GM18507 (cell line): ENCODE measurements at places on chromosomes 7 and 10.

GRCh38 chr7:131040467-131040932 lies 287.2 kb upstream of the MKLN1 start:
- no peak for DNase-seq

DNA sequence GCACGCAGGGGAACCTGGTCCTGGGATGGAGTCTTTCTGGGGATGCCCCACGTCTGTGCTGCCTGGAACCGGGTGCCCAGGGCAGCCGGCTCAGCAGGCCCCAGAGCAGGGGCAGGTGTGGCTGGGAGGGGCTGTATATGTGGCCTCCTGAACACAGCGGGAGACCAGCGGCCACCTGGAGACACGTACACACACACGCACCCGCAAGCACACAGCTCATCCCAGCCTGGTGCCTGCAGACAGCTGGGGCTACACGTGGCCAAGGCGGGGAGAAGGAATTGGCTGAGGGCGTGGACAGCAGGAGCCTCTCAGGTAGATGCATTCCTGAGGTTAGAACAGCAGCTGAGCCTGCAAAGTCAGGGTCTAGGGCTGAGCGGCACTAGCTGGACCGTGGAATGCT lies 14.0 kb downstream of the ADAM8 start:
- no peak for DNase-seq

DNA sequence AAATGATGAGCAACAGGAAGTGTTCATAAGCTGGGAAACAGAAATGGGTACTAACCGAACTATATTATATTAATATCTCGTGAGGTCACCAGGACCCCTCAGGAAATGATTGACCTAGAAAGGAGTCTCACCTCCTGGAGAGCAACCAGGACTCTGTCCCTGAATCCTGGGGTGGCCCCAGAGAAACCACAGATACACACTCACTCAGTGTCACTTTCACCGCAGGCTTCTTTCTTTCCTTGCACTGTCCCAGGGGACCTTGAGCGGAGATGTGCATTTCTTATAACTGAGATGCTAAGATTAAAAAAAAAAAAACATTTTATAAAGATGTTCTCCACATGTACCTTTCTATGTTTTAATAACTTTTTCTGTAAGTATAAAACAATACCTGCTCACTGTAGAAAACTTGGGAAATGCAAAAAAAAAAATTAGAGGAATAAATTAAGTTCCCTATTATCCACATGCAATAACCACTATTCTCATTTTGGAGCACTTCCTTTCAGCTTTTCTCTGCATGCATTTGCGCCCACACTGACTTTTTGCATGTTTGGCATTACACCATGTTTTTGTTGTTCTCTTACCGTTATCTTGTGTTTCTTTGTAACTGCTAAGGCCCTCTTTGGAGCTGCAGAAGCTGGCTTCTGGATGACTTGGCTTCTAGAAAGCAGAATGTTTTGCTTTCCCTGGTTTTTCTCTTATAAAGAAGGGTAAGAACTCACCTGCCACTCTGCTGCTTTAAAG lies 15.0 kb downstream of the NOD1 start:
- peak; percentile 40 for DNase-seq

DNA sequence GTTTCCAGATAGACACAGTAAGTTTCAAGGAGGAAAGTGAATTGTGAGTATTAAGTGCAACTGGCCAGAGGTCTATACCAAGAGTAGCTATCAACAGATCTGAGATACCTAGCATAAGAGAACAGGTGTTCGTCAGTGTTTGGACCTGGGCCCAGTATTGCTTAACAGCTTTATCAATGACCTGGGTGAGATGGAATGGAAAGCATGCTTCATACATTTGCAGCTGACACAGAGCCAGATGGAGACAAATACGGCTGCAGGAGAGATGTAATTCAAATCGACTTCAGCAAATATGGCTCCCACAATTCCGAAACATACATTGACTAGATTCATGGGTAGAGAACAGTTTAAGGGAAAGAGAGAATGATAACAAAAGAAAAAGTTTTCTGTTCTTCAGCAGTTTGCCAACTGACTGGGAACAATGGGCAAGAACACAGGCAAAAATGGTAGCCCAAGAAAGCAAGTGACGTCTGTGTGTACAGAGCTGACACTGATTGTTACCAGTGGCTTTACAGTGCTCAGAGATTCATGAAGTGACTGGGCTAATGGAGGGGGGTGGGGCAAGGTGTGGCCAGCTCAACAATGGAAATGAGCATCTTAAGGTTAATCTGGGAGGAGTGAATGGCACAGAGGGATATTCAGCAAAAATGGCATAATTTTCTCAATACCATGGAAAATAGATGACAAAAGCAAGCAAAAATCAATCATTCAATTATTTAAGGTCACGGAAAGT lies 28.0 kb upstream of the COBL start:
- no peak for DNase-seq

- DNase-seq, result no peak
These were observed 159.3 kb downstream of the MGMT start for GRCh38 chr10:129626309-129626708.

GRCh38 chr7:130823060-130823459 lies 89.1 kb upstream of the KLF14 start:
- no peak for DNase-seq

DNA sequence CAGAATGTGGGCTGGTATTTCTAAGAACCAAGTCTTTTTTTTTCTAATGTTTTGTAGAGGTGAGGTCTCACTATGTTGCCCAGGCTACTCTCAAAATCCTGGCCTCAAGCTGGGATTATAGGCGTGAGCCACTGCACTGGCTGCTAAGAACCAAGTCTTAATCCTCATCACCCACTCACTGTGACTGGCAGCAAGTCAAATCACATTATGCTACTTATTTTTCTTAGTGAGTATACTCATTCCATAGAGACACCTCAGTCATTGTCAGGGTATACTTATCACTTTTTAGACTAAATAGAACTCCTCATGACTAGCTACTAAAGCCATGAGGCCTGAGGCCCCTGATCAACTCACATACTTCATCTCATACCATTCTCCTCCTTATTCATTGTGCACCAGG lies 116.1 kb downstream of the STRA8 start:
- DNase-seq, result no peak

DNA sequence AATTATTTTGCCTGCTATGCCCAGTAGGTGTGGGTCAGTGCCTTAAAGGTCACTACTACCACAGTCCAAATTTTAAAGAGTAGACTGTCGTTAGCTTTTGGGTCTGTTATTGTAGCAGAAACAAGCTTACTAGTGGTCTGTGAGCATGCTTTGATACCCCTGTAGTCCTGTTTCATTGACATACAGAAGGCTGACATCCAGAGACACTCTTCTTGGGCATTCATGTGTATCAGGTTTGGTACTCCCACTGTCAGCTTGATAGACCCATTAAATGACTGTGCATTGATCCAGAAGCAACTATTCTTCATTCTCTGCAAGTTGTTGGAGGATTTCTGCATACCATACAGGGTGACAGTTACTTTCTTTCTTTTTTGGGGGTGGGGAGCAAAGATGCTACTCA lies 884.4 kb upstream of the CELF2 start:
- DNase-seq, result no peak

GRCh38 chr10:38038932-38039245 lies 28.4 kb downstream of the ZNF33A start:
- DNase-seq, result no peak

DNA sequence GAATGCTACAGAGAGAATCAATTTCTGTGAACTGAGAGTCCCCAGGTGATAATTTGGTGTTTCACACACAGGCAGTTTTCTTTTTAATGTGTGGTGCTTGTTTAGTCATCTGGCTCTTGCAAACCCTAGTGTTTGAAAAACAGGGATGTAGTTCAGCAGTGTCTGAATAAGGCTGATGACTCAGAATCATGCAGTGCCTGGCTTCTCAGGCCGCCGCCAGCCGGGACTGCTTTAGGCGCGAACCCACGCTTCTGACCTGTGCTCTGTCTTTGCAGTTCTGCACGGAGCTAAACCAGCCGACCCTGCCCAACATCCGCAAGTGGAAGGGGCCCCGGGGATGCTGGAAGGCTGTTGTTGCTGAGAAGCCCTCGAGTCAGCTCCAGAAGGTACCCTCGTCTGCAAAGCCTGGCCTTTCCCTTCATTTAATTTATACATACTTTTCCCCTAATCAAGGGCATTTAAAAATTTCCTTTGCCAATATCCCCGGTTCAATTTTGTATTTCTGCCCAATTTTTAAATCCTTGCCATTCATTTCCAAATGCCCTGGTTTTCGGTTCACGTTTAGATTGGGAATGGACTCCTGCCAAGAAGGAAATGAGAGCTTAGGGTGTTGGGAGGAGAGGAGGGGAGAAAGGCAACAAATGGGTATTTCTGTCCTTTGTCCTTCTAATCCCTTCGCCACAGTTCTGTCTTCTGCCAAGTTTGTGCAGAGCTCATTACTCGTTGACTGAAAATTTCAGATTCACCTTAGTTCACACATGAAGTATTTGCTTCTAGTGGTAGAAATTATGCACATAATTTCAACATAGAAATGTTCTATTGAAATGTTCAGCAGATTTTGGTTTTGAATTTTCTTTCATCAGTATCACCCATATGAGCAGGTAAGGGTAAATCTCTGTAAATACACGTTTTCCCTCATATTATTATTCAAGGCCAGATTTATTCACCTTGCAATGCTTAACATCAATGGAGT lies 108.5 kb upstream of the ANLN start:
- DNase-seq, result no peak

DNA sequence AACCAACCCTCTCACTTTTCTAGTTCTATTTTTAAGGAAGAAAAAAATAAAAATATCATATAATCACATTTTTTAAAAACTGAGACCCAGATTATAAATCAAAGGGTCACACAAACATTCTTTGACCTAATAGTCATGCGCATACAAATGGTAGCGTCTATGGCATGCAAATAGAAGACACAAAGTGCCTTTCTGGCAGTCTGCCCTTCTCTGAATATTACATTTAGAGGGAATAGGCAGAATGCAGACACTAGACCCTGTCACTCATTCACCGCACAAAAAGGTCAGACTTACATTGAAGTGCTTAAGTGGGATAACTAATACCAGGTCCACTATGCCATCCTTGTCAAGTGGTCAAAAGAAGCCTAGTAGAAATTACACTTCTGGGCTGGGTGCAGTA lies 26.5 kb upstream of the FHIP2A start:
- no peak for DNase-seq

- peak; percentile 47 for DNase-seq
These were observed 46.1 kb downstream of the ARMH3 start for GRCh38 chr10:102009801-102010425.

GRCh38 chr7:130379921-130380860 lies at the start of gene CPA1:
Gene CPA1, plus strand, starts transcription at chr7:130380494. Its CDS starts 27 bp downstream, at chr7:130380521.
- DNase-seq, result no peak

- DNase-seq, result no peak
These were observed 6.9 kb downstream of the ABCB8 start for GRCh38 chr7:151035026-151035717.

- no peak for DNase-seq
These were observed 14.9 kb downstream of the TNRC18 start for GRCh38 chr7:5408777-5409176.

GRCh38 chr10:112773783-112774182 lies 176.3 kb upstream of the TCF7L2 start:
- DNase-seq, result no peak

DNA sequence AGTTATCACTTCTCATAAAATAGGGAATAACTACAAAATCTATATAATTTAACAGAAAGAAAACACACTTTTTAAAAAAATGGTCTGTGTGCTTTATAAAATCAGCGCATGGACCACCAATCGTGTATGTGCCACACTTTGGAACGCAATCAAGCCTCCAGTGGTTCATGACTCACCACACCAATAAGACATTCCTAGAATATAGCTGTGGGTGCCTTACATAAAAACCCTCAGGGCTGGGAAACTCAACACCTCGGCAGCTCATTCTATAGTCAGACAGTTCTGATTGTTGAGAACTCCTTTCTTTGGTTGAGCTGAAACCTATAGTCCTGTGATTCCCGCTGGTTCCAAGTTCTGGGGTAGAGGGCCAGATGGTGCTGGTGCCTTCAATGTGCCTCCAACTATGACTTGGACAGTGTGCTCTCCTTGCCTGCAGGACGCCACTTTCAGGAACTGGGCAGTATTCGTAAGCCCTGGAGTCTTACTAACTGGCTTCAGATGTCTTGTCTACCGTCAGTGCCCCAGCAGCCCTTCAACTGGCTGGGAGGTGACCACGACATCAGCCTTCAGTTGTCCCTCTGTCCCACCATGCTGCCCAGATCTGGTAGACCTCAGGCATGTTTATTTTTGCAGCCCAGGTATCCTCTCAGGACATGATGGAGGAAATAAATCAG lies 135.7 kb upstream of the GDF10 start:
- DNase-seq, result no peak

- DNase-seq, result no peak
These were observed 87.9 kb downstream of the DPY19L1 start for GRCh38 chr7:34949361-34949760.

DNA sequence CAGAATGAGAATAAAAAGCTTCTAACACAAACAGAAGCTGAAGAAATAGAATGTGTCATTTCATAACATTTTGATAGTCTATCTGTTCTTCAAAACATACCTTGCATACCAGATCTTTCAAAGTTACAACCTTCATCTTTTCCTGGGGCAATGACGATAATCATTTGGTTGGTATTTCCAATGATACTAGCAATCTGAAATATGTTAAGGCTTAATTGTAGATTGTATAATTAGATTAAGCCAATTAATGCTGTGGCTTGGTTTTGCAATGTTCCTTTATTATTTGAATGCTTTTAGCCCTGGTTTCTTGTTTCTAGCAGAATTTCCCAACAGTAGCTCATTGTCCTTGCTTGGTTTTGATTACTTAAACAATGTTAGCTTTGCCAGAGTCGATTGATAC lies 84.6 kb downstream of the CABCOCO1 start:
- no peak for DNase-seq

DNA sequence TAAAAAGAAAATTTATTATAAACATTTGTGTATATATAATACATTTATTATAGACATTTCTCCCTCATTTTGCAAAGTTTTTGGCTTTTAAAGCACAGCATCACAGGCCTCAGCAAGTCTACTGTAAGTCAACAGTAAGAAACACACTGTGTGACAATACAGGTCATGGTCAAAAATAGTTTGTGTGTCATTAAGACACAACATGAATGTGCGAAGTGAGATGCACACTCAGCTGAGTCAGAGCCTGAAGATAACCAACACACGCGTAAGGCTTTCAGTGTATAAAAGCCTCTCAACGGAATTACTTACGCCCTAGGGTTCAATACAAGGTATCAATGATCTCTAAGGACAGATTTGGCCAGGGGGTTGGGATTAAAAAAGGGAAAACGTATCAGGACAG lies 157.6 kb downstream of the PIP4K2A start:
- no peak for DNase-seq

DNA sequence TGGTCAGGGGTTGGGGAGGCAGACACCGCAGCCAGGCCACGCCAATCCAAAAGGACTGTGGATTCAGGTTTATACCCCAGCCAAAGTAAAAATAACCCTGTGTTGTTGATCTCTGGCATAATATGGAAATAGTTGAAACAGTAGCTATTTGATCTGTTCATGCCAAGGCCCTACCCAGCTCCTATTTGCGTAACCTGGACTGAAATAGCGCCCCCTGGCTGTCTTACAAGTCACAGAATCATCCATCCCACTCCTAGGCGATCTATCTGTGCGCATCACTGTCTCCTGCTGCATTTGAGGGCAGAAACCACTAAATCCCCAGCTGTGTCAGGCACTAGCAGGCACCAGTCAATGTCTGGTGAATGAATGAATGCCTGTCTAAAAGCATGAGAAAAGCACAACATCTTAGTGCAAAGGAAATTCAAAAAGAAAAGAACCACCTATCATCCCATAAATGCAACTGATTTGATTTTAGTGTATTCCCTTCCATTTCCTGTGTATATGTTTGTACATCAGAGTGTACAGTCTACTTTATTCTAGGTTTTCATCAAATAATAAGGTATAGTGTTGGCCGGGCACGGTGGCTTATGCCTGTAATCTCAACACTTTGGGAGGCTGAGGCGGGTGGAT lies 160.0 kb downstream of the SLIT1 start:
- no peak for DNase-seq
